ENCODE measurements at places on chromosomes 6 and 20. TPM values are rescaled to one million over a fixed set of nuclear protein-coding genes. Genes with fewer than 3 reads are reported as not detected.

GRCh38 chr20:45363611-45364492, 896 bp downstream of the SYS1 start:
- peak; percentile 54 for DNase-seq

GRCh38 chr6:1970151-1970561, 275.2 kb downstream of the GMDS start:
- no peak for DNase-seq

DNA sequence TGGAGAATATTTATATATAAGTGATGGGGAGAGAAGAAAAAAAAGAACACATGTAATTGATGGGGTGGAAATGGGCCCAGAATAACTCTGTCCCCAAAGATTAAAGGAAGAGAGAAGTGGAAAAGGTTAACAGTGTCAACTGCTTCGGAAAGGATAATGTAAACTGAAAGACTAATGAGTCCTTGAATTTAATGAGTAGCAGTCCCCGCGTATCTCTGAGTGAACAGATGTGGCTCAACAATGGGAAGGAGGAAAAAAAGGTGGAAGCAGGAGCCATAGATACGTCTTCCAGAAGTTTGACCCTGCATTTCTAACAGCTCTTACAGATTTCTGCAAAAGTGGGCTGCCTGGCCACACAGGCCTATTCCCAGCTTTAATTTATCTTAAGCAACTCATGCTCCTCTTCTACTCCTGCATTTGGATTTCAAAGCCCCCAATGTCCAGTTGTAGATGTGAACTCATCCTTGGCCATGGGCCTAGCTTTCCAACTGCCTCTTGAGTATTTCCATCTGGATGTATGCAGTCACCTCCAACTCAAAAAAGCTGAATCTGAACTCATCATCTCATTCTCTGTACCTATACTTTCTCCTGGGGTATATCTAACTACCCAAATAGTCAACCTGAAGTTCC, 61.3 kb downstream of the DST start:
- DNase-seq = no peak

DNA sequence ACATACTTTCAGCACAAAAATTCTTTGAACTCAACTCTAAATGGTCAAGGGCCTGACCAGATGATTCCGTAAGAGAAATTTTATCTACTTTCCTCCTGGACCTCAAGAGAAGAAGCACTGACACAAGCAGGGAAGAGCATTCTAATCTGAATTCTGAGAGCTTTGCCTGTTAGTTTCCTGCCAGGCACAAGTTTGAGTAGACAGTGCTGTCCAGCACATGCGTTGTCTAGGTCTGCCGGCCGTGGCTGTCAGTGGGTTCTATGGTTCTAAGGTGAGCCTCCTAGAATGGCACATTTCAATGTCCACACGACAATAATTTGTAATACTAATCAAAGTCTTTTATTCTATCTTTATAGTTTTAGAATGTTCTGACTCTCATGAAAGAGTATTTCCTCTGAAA, 91.9 kb downstream of the RFPL4B start:
- DNase-seq = no peak

- DNase-seq = no peak
Observed at GRCh38 chr6:46291275-46291633, 120.5 kb upstream of the ENPP5 start.

DNA sequence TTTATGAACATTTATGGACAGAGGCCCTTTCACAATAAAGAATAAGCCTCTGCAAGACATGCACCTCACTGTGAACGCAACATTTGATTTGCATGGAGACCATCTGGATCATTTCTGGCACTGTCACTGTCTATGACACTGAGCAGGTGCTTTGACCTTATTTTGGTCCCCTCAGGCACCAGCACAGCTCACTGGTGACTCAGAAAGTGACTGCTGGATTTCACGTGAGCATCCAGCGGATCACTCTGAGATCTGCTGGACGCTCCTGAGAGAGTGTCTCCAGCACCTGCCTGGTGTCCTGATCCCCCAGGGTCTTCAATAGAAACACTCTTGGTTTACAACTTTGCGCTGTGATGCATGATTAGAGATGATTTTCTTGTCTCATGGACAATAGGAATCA, 375.7 kb downstream of the TENT5A start:
- no peak for DNase-seq

- no peak for DNase-seq
Observed at GRCh38 chr20:38673725-38674091, 50.6 kb upstream of the SLC32A1 start.

DNA sequence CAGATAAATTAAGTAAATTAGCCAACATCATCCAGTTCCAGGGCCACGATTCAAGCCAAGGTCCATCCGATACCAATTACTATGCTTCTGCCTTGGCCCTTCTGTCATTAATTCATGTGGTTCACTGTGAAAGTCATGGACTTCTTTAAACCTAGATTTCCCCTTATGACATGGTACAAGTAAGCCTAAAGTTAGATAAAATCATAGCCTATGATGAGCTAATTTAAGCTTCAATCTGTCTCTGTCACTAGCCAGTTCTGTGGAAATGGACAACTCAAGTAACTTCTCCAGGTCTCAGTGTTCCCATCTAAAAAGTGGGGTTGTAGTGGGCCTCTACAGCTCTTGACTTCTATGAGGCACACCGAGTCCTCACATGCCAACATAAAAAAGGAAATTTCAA, 225.5 kb upstream of the MARCKS start:
- no peak for DNase-seq

GRCh38 chr20:47191074-47191673, 165.3 kb downstream of the ZMYND8 start:
- no peak for DNase-seq

DNA sequence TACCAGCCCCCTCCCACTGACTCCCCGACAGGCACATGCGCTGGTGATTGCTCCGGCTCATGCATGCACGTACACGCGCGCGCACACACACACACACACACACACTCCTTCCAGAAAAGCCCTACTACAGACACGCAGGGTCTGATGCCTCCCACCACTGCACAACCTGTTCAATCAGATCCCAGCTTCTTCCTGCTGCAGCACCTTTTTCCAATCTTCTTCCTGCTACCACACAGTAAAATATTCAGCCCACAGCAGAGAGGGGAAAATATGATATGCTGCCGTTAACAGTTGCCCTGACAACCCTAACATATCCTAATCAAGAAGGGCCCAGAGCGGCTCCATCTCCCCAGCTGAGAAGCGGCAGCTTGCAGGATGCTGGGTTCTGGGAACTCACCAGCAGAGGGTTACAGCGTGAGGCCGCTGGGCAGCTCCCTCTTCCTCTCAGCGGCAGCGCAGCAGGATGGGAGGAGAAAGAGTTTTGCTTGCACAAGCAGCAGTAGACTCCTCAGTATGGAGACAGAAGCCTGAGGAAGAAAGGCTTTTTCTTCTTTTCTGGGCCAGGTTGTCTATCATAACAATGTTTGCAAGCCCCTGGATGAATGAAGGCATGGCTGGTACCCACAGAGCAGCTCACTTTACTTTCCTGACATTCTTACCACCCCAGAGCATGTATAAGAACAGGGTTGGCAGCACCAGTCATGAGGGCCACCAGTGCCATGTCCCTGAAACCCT, 23.9 kb downstream of the MAP7 start:
- DNase-seq = no peak

GRCh38 chr6:97459986-97460385, 177.0 kb upstream of the MMS22L start:
- DNase-seq = no peak

DNA sequence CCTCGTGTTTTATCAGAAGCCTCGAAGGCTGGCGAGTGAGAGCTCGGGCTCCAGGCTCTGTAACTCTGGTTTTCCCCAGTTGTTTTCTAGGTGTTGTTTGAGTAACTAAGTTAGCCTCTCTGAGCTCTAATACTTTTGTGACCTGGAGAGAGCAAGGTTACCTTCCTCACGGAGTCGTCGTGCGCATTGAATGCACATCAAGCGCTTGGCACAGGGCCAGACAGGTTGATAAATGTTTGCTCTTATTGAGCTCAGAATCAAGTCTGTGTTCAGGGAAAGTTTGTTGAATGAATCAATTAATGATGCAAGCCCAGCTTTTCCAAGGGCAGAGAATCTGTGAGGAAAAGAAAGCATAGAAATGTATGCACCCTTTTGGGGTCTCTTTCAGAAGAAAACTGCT, 33.5 kb downstream of the EDN3 start:
- DNase-seq = no peak

DNA sequence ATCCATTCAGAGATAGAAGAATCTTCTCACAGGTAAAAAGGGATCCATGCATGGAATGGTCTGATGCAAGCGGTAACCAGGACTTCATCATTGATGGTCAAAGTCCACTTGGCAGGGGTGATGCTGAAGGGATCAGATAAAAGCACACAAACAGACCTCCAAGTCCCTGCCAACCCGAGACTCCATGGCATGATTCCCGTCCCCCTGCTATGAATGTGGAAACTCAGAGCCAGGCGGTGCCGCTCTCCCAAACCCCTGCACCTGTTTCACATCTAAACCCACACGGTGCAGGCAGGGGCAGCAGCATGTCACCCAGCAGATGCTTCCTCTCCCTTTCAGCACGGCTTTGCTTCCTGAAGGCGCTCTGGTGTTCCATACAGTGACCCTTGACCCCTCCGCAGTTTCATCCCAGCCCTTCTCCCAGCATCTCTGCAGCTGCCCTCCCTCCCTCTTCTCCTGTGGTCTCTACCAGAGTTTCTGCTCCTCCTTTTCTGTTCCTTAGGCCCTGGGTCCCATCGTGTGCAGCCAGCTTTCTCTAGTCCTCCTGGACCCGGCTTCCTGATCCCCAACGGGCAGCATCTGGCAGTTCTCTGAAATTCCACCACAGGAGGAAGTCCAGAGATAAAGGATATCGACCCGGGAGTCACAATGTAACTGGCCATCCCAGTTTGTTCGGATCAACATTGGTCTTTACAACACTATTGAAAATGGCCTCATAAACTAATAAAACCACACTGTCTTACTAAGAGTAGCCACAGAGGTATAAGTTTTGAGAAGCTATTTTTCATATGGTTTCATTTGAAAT, 235.0 kb downstream of the TTLL2 start:
- DNase-seq = no peak

GRCh38 chr6:128252341-128253176, 267.8 kb downstream of the PTPRK start:
- DNase-seq = no peak

DNA sequence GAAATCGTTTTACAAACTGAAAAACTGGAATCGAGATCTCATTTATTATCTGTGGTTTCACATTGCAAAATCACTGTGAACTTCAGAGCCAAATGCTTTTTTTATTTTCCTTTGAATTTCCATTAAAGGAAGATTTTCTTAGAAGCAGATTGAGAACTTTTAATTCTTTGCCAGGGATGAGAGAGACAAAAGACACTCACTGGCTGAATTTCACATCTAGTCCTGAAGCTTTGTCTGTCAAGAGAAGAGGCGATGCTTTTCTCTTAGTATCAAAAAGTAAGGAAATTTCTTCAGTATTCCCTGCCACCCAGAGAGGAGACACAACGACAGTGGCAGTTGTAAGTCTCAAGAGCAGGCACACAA, 141.8 kb downstream of the TMEM200A start:
- DNase-seq = no peak

DNA sequence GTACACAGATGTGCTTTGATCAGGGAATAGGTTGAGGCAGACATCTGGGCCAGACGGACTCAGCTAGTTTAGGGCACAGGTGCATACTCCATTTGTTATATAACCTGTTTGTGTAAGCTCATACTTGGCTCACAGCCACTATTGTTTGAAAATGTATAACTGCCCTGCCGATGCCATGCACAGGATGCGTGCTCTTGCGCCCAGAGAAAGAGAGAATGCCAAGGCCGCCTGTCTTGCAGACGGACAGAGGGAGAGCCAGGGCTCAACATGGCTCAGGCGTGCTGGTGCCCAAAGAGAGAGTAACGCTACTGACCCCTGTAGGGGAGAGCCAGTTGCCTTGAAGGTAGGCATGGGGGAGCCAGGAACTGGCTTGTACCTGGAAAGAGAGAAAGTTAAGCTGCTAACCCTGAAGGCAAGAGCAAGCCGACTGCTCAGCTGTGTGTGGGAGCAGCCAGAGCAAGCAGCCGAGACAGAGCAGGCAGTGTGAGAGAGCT, 57.7 kb downstream of the FAM229B start:
- no peak for DNase-seq

- DNase-seq = no peak
Observed at GRCh38 chr6:90643381-90643780, 56.5 kb upstream of the MAP3K7 start.

- peak; percentile 46 for DNase-seq
Observed at GRCh38 chr20:22385602-22386305, 198.6 kb downstream of the FOXA2 start.

DNA sequence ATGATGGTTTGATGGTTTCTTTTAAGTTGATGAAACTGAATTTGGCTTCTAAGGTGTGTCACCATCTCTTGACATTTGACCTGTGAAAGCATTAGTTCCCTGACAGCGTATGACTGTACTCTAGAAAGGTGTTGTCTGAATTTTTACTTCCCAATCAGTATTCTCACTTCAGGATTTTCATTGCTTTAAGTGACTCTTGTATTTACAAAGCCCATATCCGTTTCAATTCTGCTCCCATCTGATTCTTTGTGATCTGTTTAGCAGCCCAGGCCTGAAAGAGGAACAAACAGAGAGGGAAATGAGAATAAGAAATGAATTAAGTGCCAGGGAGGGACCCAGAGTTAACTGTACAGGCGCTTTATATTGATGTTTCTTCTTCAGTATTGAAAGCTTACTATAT, 73.7 kb downstream of the FARS2 start:
- DNase-seq = no peak

DNA sequence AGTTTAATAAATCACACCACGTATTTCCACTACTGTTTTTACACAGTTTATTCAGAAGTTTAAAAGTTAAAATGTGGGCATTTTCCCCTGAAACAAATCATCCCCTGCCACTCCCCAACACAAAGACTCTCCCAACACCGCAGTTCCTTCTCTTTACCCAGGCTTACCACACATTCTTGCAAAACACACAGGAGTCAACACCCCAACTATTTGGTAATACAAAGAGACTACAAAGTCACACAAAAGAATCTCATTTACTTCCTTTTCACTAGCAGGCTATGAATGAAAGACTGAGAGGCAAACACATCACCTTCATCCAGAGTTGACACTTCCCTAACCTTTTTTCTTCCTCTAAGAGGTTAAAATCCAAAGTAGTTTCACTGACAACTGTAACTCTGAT, 51.1 kb downstream of the KCTD20 start:
- no peak for DNase-seq

DNA sequence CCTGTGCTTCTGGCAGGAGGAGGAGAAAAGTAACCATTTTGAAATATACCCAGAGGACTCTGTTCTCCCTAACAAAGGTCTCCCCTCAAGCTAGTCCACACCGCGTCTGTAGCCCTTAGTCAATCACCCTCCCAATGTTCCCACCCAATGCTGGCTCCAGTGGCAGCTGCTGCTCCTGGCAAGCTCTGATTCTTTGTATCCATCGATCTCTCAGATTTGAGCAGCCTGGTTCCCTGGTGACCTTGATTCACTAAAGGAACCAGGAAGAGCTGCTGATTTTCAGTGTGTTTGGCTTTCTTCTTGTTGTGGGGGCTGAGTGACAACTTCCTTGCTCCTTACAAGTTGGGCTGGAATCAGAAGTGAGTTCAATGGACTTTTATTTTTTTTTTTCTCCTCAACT, 68.5 kb downstream of the FOXC1 start:
- DNase-seq = no peak

CUL9 gene
- 34.9 TPM for total RNA-seq

EDN3 gene
- not detected for total RNA-seq

OPN5 gene
- not detected for total RNA-seq

POM121L2 gene
- not detected for total RNA-seq

GPX6 gene
- total RNA-seq = not detected

SNAI1 gene
- total RNA-seq = not detected

BTN1A1 gene
- total RNA-seq = not detected

Data from Karpas-422 (cell line).